ENCODE measurements at places on chromosomes 3 and 15.

- DNase-seq = no peak
Observed at GRCh38 chr3:52920841-52921240, 23.5 kb upstream of the STIMATE start.

- no peak for DNase-seq
Observed at GRCh38 chr3:95797081-95797480, 1017.3 kb upstream of the EPHA6 start.

GRCh38 chr3:149291178-149291577 lies 42.3 kb downstream of the TM4SF18 start:
- DNase-seq = no peak

DNA sequence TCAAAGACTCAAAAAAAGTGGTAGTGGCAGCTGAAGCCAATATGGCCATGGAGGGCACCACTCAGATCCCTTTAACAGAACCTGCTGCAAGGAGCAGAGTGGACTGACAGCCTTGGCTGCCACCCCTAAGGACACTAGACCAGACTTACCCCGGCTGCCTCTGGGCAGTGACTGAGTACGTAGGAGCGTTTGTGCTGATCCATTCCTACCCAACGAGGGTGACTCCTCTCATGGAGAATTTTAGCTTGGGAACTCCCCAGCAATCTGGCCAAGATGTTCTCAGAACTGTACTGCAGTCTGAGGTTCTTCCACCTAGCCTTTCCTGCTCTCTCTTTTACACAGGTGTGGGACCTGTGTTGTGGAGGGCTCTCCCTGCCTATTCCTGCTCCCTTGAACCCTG lies 22.1 kb downstream of the CLEC3B start:
- no peak for DNase-seq

GRCh38 chr3:190746531-190746930 lies 116.0 kb downstream of the GMNC start:
- DNase-seq = no peak

- DNase-seq = no peak
Observed at GRCh38 chr15:36130641-36131310, 448.6 kb upstream of the CDIN1 start.

DNA sequence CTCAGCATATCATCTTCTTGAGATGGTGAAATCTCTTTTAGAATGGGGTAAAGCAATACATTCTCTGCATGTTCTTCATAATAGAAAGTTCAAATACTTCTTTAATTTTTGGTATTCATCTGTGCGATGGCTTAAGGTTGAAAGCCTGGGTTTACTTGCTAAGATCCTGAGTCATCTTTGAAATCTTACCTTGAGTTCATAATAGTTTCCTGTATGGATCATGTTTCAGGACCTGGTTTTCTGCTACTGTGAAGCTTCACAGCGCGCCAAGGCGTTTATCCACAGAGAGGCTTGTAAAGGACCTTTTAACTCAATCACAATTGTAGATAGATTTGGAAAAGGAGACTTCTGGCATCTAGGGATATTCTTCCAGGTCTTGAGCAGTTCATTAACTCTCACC lies 39.0 kb downstream of the MED12L start:
- no peak for DNase-seq

- DNase-seq = no peak
Observed at GRCh38 chr3:172317984-172318383, 130.3 kb downstream of the GHSR start.

- DNase-seq = no peak
Observed at GRCh38 chr3:10375296-10376053, 54.6 kb upstream of the SEC13 start.

- DNase-seq = no peak
Observed at GRCh38 chr15:64915518-64916227, 4.0 kb downstream of the ANKDD1A start.

GRCh38 chr3:117700573-117701360 lies 991.2 kb downstream of the TUSC7 start:
- no peak for DNase-seq

GRCh38 chr15:34644851-34645250 lies 61.4 kb upstream of the GOLGA8B start:
- no peak for DNase-seq

DNA sequence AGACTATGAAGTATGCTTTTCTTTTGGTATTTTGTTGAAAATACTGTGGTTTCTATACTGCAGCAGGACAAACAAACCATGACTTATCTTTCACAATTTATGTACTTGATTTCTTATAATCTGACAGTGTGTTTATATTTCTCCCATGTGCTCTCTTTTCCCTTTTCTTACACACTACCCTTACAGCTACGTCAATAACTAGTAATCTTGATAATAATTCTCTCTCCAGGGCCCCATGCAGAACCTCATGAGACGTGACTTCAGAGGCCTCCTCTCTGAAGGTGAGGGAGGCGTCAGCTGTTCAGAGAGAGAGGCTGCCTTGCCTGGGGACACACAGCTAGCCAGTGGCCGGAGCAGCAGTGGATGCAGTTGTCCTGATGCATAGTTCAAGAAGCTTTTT lies 35.9 kb downstream of the KY start:
- no peak for DNase-seq

- no peak for DNase-seq
Observed at GRCh38 chr15:68183616-68184315, 21.4 kb downstream of the CALML4 start.

DNA sequence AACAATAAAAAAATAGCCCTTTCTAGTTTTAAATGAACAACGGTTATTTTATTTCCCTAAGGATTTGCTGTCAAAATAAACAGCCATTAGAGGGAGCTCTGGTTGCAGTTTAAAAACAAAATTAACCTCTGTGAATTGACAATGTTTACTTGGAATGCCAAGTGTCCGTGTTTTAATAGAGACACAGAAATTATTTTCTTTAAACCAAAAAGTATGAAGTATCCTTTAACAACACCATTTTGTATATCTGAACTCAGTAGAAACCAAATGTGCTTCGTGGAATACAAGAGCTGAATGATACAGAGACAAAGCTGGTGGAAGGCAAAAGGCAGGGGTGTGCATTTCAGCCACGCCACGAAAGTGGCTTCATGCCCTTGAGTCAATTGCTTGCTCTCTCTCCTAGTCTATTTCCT lies 74.4 kb downstream of the MOBP start:
- DNase-seq = no peak

DNA sequence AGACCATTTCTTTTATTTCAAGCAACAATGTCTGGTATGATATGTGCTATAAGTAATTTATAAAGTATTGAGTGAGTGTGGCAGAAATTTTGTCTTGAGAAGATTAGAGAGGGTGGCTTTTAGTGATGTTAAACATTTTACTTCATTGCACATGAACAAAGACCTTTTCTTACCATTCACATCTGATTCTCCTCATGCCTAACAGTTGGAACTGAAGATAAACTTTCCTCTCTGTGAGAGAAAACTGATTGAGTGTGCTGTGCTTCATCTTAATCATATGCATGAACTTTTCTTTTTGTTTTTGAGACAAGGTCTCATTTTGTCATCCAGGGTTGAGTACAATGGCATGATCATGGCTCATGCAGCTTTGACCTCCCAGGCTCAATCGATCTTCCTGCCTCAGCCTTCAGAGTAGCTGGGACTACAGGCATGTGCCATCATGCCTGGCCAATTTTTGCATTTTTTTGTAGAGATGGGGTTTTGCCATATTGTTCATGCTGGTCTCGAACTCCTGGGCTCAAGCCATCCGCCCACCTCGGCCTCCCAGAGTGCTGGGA lies 377.7 kb upstream of the GOLIM4 start:
- DNase-seq = no peak

Measured in thoracic aorta (tissue), 2 donors.